ENCODE measurements at places on chromosomes 2 and 18.
A peak's percentile ranks its signal among the peaks of the same experiment; 100 is the strongest.

DNA sequence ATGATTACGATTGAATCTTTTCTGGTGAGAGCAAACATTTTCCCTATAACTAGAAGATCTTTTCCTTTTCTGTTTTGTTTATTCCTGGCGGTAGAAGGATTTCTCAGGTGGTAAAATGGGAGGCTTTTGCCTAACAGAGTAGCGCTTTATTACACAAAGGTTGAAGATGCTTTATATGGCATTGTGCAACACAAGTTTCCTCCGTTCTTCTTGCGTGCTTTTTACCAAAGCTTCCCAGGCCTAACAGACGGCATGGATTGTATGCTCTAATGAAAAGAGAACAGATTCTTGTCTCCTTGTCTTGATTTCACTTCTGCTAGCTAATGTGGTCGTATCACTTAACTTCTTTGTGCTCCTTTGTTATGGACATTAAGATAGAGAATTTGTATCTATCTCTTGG lies 43.8 kb downstream of the MYO1B start:
- no peak for DNase-seq

GRCh38 chr2:29401994-29402393 lies 286.8 kb downstream of the CLIP4 start:
- DNase-seq, result no peak

- DNase-seq, result no peak
Measured at GRCh38 chr2:19671311-19671710, 230.5 kb downstream of the TTC32 start.

GRCh38 chr2:207135801-207136457 lies 29.8 kb downstream of the KLF7 start:
- DNase-seq, result no peak

GRCh38 chr2:222423632-222424275 lies 589 bp upstream of the SGPP2 start:
- peak; percentile 64 for DNase-seq

GRCh38 chr2:56449002-56449431 lies 265.2 kb downstream of the CCDC85A start:
- no peak for DNase-seq

GRCh38 chr18:69774831-69775230 lies 172.8 kb downstream of the CD226 start:
- no peak for DNase-seq

- DNase-seq, result no peak
Measured at GRCh38 chr2:32977228-32977758, 30.5 kb downstream of the LTBP1 start.

DNA sequence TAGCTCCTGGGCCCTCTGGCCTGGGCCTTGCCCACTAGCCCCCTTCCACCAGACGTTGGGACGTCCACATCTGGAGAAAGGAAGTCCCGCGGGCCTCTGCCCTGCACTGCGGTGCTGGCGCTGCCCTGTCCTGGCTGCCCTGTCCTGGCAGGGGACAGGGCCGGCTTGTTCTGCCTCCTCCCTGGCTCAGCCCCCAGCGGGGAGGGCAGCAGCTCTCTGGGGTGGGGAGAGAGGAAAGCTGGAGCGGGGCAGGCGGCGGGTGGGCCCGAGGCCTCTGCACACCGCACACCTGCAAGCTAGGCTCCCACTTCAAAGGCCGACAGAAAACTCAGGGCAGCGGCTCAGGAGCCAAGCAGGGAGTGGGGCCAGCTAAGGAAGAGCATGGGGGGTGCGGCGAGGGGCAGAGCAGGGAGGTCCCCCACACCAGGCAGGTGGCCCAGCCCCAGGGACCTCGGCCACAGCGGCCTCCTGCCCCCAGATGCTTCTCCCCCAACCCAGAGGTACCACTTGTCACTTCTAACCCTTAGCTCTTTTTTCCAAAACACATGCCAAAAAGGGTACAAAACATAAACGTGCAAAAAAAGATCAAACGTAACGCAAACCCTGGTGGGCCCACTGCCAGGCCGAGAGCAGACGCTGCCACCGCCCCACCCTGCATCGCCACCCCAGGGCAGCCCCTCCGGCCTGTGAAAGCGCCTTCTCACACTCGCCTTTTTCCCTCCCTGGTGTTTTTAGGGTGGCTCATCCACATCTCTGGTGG lies 13.5 kb downstream of the SNED1 start:
- no peak for DNase-seq

DNA sequence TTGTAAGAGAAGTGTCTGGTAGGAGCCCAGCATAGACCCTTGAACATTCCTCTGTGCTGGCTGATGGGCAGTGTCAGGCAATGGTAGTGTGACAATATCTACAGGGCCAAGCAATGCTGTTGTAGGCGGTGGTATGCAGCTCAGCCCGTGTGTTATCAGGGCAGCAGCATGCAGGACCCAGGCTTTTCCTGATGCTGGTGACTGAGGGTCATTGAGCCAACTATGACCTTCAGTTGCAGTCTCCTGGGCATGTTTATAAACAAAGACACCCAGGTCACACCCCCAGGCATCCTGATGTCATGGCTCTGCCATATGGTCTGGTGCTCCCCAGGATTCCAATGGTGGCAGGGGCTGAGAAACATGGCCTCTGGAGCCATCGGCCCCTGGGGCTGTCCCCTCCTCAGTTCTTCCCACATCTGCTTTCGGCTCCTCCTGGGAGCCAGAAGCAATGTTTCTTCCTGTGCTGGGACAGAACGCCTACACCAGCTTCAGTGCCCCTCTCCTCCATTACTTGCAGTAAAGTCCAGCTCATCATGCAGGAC lies 518.0 kb upstream of the HS6ST1 start:
- no peak for DNase-seq

GRCh38 chr2:190357600-190357999 lies 14.2 kb downstream of the INPP1 start:
- DNase-seq, result no peak

DNA sequence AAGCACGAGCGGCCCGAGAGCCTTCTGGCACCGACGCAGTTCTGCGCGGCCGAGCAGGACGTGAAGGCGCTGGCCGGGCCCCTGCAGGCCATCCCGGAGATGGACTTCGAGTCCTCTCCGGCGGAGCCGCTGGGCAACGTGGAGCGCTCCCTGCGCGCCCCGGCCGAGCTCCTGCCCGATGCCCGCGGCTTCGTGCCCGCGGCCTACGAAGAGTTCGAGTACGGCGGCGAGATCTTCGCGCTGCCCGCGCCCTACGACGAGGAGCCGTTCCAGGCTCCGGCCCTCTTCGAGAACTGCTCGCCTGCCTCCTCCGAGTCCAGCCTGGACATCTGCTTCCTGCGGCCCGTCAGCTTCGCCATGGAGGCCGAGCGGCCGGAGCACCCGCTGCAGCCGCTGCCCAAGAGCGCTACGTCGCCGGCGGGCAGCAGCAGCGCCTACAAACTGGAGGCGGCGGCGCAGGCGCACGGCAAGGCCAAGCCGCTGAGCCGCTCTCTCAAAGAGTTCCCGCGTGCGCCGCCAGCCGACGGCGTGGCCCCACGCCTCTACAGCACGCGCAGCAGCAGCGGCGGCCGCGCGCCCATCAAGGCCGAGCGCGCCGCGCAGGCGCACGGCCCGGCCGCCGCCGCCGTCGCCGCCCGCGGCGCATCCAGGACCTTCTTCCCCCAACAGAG lies 70.4 kb downstream of the ARHGEF33 start:
- DNase-seq, result peak; percentile 75

GRCh38 chr2:98376996-98377395 lies 30.7 kb downstream of the CNGA3 start:
- DNase-seq, result no peak

- peak; percentile 63 for DNase-seq
Measured at GRCh38 chr2:119544075-119544938, at the start of gene CFAP221. TSS of gene CFAP221 (plus strand) at chr2:119544449. CDS start at chr2:119546132, 1,683 bp downstream.

GRCh38 chr2:26523750-26524149 lies 45.8 kb upstream of the OTOF start:
- no peak for DNase-seq

GRCh38 chr2:166112193-166112605 lies 15.6 kb downstream of the SCN1A start:
- no peak for DNase-seq

- DNase-seq, result no peak
Measured at GRCh38 chr2:18373664-18374063, 186.8 kb downstream of the RDH14 start.

DNA sequence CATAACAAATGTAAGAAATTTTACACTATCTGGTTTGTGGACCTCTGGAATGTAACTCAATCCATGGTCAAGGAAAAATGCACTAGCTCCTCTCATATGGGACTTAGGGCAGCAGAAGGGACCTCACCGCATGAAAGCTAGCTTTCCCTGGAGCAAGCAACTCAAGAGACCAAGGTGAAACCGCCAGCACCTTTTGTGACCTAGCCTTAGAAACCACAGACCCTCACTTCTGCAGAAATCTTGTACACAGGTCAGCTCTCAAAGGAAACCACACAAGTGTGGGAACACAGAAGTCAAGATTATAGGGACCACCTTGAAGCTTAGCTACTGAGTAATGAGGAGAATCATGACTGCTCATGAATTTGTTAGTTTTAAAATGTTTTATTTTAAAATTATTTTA lies 222.5 kb downstream of the DLGAP1 start:
- DNase-seq, result no peak

DNA sequence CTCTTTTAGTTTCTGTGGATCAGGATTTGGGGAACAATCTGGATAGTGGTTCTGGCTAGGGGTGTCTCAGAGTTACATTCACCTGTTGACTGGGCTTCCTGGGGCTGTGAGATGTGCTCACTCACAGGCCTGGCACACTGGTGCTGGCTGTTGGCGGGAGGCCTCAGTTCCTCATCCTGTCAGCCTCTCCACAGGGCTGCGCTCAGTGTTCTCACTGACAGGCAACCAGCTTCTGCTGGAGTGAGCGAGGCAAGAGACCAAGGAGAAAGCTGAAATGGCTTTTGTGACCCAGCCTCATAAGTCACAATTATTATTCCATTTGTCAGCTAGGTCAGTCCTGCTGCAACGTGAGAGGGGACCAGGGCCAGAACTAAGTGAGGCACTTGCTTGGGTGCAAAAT lies 180.6 kb upstream of the GLI2 start:
- DNase-seq, result no peak

DNA sequence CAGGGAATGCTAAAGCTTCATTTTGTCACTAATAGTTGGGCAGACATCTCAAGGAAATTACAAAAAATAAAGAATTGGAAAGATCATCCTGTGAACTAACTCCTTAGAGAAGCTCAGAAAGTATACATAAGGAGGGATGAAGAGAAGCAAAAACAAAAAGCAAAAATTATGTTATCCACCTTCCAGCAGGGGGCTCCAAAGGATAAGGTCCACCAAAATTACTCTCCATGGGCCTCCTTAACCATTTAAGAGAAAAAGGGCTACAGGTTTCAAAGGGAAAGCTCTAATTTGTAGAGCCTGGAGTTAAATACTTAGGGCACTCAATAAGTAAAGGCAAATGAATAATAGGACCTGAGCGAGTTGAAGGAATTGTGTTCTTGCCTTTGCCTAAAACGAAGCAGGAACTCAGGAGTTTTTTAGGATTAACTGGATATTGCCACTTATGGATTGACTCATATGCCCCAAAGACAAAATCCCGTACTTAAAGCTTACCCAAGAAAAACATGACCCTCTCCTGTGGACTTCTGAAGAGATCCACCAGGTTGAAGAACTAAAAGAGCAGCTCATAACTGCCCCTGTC lies 1167.9 kb downstream of the DSC3 start:
- DNase-seq, result no peak

- no peak for DNase-seq
Measured at GRCh38 chr2:114543236-114543766, 100.9 kb downstream of the DPP10 start.

- no peak for DNase-seq
Measured at GRCh38 chr2:6452702-6453481, 412.8 kb downstream of the CMPK2 start.
